ENCODE measurements at places on chromosomes 3 and 15.

GRCh38 chr3:6747017-6747416 is 113.9 kb upstream of the GRM7 start:
- DNase-seq, result no peak

DNA sequence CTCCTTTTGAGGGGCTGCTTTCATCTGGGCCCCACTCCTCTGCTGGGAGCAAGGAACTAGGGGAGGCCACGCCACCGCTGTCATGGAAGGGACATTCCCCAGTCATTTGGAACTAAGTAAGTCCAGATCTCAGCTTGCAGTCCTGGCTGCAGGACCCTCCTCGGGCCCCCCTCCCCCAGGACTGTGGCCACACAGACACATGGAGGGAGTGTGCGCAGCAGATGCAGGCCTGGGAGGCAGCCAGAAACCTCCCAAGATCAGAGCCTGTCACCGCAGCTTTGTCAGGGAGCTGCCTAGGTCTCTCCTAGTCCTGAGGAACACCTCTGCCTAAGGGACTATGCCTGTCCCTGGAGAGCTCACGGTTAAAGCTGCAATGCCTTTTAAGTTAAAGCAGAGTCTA is 7.3 kb upstream of the SEMA3F start:
- DNase-seq, result peak; percentile 83

- no peak for DNase-seq
Measured at GRCh38 chr3:73271-73670, 123.3 kb upstream of the CHL1 start.

- DNase-seq, result no peak
Measured at GRCh38 chr3:42649783-42650182, 3.7 kb upstream of the ZBTB47 start.

DNA sequence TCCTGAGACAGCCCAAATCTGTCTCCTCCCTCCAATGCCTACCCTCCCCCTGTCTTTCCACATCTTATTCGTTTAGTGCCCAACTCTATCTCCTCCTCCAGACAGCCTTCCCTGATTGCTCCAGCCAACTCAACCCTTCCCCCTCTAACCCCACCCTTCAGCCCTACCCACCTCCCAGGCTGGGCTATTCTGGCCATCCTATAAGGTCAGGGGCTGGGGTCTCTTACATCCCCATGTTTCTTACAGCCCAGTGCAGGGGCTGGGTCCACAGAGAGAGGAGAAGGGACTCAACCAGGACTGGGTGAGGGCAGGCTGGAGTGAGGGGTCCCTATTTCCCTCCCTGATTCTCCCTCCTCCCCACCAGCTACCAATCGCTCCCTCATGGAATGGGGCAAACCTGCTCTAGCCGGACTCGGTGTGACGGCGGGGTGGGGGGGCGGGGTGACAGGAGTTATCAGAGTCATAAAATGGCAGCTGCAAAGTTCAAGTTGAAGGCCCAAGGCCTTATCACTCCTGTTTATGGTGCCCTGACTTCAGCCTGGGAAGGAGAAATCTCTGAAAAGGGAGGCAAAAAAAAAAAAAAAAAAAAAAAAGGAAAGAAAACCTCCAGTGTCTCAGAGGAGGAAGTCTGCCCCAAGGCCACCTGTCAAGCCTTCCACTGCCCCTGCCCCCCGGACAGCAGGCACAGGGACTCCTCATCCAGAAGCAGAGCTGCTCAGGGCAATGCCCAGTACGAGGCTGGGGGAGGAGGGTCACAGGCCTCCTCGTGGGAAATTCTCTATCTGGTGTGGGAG is 2.1 kb downstream of the VIPR1 start:
- DNase-seq, result no peak

GRCh38 chr3:39752019-39752637 is 57.3 kb upstream of the MYRIP start:
- peak; percentile 13 for DNase-seq

- peak; percentile 14 for DNase-seq
Measured at GRCh38 chr3:10504171-10505049, 976 bp downstream of the ATP2B2 start.

DNA sequence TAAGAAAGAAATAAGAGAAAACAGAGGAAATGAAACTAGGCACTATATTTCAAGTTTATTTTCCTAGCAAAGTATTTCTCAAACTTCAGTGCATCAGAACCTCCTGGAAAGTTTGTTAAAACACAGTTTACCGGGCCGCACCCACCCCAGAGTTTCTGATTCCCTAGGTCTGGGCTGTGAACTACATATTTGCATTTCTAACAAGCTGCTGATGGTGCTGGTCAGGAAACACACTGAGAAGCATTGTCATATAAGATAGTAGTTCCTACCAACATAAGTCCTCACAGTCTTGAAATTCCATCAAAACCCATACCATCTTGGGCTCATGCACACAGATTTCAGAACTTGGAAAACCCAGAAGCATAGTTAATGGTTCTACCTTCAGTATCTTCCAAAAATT is 8.3 kb downstream of the SLC9A9 start:
- DNase-seq, result no peak

DNA sequence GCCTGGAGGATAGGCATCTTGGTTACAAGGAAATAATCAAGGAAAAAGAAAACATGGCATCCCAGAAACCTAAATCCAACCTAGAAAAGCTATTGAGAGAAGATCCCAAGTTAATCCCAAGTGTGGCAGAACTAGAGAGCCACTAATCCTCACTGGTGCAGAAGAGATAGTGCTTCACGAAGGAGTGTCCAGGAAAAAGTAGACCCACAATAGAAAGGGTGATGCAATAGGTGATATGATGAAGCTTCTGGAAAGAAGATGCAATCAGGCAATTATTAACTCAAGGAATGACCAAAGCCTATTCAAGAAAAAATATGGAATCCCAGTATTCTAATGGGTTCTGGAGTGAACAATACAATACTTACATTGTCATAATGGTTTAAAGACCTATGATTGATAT is 95.2 kb downstream of the AQP9 start:
- no peak for DNase-seq

DNA sequence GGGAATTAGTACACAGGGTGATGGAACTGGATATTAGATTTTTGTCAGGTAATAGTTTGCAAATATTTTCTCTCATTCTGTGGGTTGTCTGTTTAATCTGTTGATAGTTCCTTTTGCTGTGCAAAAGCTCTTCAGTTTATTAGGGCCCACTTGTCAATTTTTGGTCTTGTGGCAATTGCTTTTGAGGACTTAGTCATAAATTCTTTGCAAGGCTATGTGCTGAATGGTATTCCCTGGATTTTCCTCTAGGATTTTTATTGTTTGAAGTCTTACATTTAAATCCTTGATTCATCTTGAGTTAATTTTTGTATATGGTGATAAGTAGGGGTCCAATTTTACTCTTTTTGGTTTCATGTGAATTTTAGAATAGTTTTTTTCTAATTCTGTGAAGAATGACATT is 111.3 kb downstream of the ARRDC4 start:
- no peak for DNase-seq

- DNase-seq, result peak; percentile 52
Measured at GRCh38 chr3:179148616-179149405, 654 bp downstream of the PIK3CA start.

- no peak for DNase-seq
Measured at GRCh38 chr3:42557854-42558253, 23.9 kb downstream of the SEC22C start.

- peak; percentile 45 for DNase-seq
Measured at GRCh38 chr3:69012800-69013252, 658 bp downstream of the EOGT start.

GRCh38 chr3:105349684-105350387 is 16.9 kb upstream of the ALCAM start:
- peak; percentile 26 for DNase-seq

DNA sequence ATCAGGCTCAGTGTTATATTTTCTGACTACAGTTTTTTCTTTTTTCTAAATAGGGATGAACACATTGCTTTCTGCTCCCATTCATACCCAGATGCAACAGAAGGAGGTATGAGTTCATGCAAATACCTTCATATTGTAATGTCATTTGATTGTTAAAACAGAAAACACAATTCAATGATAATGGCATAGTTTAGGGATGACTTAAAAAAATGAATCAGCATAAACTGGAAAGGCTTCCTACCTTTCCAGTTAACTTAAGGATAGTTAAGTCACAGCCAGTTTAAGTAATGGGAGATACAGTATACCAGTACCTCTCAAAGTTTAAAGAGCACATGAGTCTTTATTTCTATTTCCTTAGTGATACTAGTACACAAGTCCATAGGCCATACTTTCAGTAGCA is 24.9 kb downstream of the KNL1 start:
- DNase-seq, result no peak

All from BE2C (cell line).